ENCODE measurements at places on chromosomes 7 and 10.

DNA sequence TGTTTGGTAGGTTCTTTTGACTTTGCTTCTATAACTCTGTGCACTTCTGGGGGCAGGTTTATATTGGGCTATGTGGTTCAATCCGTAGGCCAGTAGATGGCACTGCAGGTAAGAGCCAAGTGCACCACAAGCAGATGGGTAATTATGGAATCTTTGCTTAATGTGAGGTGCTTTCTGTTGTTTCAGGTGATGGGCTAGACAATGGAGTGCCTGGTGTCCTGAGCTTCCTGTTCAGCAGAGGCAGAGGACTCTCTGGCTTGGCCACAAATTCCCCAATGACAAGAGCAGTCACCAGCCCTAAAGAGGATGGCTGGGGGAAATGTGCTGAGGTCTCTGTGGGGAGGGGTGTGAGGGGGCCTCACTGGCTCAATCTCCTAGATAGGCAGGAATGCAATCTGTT is 455.0 kb downstream of the CCSER2 start:
- DNase-seq = no peak

DNA sequence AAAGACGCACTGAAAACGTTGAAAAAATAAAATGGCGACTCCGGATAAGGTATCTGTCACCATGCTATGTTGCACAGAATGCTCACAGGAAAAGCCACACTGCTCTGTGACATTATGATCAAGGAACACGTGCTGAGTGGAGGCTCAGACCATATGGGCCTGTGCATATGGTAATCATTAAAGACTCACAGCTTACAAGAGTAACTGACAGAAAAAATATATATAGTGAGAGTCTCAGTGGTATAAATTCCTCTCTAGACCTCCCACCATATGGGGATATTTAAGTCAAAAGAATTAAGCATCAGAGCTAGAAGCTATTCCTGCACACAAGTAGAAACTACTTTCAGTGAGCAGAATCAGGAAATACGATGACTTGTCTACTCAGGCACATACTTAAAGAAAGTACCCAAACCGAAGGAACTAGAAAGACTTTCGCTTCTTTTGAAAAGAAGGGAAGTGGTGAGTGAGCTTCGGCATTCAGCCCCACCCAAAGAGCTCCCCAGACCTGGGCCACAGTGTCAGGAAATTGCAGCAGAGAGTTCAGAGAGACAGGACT is 65.1 kb upstream of the MPP7 start:
- DNase-seq = no peak

GRCh38 chr7:41933427-41933826 is 230.5 kb upstream of the INHBA start:
- no peak for DNase-seq

GRCh38 chr10:63683223-63683622 is 162.0 kb downstream of the REEP3 start:
- no peak for DNase-seq

- DNase-seq = no peak
Measured at GRCh38 chr7:147916573-147916972, 674.0 kb upstream of the C7orf33 start.

GRCh38 chr10:126949161-126949503 is 43.9 kb downstream of the DOCK1 start:
- DNase-seq = no peak

- DNase-seq = no peak
Measured at GRCh38 chr10:32114508-32114907, 58.3 kb upstream of the KIF5B start.

GRCh38 chr7:92839901-92840300 is 3.5 kb upstream of the CDK6 start:
- no peak for DNase-seq

DNA sequence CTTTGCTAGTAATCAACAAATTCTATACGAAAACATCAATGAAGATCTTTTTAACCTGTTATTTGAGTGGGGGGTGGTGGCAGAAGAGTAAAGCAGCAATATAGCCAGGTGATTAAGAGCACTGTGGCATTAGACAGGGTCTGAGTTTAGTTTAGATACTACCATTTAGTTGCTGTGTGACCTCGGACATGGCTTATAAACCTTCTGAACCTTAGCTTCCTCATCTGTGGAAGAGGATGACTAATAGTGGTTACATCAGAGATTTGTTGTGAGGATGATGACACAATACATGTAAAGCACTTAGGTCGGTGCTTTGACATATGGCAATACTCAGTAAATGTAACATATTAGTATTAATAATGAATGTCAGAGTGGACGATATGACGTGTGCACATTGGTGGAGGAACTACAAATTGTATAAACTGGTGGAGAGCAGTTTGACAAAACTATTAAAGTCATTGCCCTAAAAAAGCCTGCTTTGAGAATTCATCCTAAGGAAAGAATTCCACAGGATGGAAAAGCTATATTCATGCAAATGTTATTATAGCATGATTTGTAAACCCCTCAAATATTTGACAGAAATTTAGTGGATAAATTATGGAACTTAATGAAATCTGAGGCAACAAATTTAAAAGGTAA is 24.3 kb downstream of the SPAG6 start:
- no peak for DNase-seq

DNA sequence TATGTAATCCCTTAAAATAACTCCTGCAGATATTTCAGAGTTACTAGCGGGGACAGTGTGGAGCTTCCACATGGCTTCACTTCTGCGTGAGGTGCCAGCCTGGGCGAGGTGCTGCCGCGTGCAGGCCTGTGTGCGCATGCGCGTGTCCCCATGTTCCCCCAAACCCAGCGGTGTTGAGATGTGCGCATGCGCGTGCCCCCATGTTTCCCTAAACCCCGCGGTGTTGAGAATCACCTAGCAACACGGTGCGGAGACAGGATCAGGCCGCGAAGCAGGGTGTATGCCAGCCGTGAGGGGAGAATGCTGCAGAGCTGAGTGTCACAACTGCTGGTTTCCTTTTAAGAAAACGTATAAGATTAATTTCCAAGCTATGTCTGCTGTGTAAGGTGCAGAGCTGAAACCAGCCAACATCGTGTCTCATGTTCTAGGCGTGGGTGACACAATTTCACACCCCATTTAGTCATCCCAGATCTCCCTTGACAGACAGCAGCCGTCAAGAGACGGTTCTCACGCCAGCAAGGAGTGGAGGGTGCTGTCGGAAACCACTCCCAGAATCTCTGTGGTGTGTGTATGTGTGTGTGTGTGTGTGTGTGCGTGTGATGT is 71.9 kb upstream of the ADARB2 start:
- DNase-seq = no peak

GRCh38 chr7:39624442-39624807 is 1.1 kb downstream of the RALA start:
- DNase-seq = no peak

DNA sequence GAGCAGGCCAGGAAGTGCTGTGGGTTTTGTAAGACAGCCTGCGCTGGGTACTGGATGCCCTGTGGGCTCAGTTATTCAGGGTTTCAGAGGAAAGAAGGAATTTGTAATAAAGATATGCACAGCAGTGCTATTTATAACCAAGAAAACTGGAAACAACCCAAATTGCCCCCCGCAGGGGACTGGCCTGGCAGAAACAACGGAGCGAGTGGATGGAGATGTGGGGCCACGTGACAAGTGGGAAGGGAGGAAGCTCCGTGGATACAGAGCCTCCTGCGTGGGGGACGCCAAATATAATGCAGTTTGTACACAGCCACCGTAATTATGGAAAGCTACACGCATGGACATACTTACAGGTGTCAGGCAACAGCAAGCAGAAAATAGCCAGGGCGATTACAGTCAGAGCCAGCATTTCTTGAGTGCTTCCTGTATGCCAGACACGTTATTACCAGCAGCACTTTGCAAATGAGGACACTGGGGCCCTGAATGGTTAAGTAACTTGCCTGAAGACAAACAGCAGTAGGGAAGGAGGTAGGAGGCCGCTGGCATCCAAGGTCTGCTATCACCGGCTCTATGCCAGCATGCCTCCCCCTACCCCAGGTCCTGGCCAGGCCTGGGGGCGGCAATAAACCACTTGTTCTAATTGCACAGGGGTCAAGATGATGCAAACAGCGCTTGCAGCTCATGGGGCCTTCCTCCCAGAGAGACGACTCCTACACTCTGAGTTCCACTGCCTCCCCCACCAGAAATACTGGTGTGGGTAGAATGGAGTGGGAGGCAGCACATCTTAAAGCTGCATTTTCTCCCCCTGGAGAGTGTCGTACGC is 8.7 kb upstream of the CAMK2B start:
- no peak for DNase-seq

All from stimulated activated CD4-positive, alpha-beta T cell treated with anti-CD3 and anti-CD28 coated beads, TNF-alpha, amount 100 ng/mL, for 4 hours (primary cell).